ENCODE measurements at places on chromosomes 6 and 20. TPM values are rescaled to one million over a fixed set of nuclear protein-coding genes. Genes with fewer than 3 reads are reported as not detected.

GRCh38 chr20:21092806-21093205 is 13.4 kb downstream of the LINC00237 start:
- no peaks in the 10 kb centered on the region for H3K4me1 ChIP-seq
- H3K27ac ChIP-seq: no peak overlapping the region
- DNase-seq: no peak
- H3K4me3 ChIP-seq: no peak overlapping the region
- H3K36me3 ChIP-seq: no peaks in the 10 kb centered on the region
- peaks cover 27% of the 10 kb centered on the region for H3K27me3 ChIP-seq

The LY6G5B gene
- 0.83 TPM for total RNA-seq

GRCh38 chr6:46269447-46270229 is 98.9 kb upstream of the ENPP5 start:
- H3K27me3 ChIP-seq: no peaks in the 10 kb centered on the region
- no peak overlapping the region for H3K4me3 ChIP-seq
- no peak for DNase-seq
- H3K36me3 ChIP-seq: no peaks in the 10 kb centered on the region
- H3K27ac ChIP-seq: no peak overlapping the region

DNA sequence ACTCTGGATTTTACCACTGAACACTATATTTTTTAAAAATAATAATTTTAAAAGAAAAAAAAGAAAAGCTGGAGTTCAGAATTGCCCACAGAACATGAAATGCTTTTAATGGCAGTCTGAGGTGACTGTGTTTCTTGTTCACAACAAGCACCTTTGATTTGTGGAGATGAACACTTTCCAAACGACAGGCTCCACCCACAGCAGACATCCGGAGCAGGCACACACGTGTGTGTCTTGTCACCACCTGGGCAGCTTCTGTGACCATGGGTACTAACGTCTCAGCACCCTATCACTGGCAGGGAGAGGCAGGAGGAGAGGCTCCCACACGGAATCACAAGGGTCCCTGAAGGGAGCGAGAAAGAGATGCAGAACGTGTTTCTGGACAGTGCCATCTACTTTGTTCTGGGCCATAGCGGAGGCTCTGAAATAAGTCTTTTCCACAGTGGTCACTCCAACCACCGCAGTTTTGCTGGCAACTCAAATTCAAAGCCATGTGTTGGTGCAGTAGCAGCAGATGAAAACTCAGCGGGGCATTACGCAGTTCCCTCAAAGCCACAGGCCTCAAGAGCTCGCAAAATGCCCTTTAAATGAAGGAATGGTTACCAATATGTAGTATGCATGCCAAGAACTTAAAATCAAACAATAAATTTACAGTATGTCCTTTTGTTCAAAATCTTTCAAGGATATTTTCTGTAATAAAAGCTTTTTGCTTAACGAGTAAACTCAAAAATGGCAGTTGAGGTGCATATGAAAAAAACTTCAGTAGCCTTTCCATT is 242.2 kb downstream of the FOXC1 start:
- H3K4me3 ChIP-seq: no peak overlapping the region
- H3K27ac ChIP-seq: no peak overlapping the region
- no peaks in the 10 kb centered on the region for H3K36me3 ChIP-seq
- no peak for DNase-seq

DNA sequence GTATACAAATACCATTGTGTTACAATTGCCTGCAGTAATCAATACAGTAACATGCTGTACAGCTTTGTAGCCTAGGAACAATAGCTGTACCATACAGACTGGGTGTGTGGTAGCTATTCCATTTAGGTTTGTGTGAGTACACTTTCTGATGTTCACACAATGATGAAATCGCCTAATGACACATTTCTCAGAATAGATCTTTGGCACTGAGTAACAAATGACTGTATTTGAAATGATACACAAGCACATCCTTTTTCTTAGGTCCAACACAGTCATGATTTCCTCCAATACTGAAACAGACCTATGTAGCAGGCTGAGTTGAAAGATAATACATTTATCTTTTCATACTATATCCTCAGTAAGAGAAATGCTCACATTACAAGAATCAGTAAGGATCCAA is 13.9 kb downstream of the KHDRBS2 start:
- no peaks in the 10 kb centered on the region for H3K36me3 ChIP-seq
- no peak overlapping the region for H3K27ac ChIP-seq
- no peak overlapping the region for H3K4me3 ChIP-seq
- no peaks in the 10 kb centered on the region for H3K4me1 ChIP-seq

The SGK1 gene
- 86.0 TPM for total RNA-seq

DNA sequence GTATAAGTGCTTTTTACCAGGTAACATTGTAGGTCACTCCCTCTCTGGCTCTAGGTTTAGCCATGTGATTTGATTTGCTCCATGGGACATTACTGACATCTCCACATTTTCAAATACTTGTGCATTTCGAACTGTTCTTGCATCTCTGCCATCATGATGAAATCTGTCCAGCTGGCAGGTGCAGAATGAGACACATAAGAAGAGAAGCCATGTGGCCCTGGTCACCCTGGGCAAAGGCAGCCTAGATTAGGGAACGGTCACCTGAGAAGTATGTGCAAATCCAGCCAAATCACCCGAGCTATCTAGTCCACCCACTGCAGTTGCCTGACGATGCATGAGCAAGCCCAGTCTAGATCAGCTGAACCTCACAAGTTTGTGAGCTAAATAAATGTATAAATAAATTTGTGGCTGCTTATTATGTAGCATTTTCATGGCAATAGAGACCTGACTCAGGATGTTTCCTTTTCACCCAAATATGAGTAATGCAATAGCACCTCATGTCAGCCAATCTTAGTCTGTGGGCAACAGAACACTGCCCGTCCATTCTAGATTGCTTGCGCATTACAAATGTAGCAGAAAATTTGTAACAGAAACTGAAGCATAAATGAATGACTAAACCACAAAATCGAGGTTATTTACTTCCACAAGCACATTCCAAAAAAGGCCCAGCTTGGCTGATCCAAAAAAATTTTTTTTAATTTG is 115.2 kb downstream of the PAK5 start:
- no peaks in the 10 kb centered on the region for H3K27me3 ChIP-seq
- no peaks in the 10 kb centered on the region for H3K4me1 ChIP-seq
- no peak overlapping the region for H3K4me3 ChIP-seq
- no peak overlapping the region for H3K27ac ChIP-seq
- no peaks in the 10 kb centered on the region for H3K36me3 ChIP-seq

DNA sequence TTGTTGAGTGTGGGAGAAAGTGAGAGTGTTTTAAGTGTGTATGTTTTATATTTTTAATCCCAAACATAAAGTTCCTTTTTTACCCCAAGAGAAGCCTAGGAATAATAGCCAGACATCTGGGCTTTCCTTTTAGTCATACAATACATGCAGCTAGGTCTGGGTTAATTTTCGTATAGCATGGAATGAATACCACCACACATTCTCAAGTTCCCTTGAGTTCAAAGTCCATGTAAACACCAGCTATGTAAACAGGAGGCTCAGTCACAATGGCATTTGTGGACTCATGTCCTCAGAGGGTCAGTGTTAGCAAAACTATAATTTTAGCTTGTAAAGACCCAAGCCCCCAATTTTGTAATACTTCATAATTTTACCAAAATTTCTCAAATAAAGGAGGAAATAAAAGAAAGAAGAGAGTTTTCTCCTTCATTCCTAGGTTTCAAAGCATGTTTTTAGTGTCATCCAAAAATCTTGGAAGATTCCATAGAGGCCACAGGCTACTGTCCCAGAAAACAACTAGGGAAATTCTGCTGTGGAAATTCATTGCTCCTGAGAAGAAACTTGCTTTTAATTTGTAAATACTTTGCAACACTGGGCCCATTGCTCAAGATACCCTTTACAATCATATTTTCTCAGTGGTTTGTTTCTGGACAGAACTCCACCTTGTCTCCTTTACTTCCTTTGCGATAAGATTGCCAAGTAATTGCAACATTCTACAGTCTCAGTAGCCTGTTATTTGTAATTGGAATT is 671.2 kb downstream of the COL12A1 start:
- no peaks in the 10 kb centered on the region for H3K36me3 ChIP-seq
- no peak overlapping the region for H3K27ac ChIP-seq
- H3K4me1 ChIP-seq: no peaks in the 10 kb centered on the region
- no peak for DNase-seq
- H3K27me3 ChIP-seq: no peaks in the 10 kb centered on the region

The CGA gene
- total RNA-seq: 0.46 TPM

DNA sequence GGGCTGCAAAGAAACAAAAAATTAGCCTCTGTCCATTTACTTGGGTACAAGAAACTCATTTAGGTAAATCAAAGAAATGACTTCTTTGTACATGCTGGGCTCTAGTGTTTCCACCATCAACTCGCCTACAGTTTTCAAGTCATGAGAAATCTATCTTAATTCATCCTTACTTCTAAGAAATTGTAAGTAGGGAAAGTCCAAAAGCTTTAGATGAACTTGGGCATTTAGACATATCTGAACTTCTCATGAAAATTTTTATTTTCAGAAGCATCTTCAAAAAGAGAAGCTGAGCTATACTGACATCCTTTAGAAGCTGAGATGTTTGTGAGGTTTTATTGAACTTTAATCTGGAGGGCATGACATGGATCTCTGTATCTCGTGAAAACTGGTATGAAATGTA is 117.3 kb downstream of the MYB start:
- no peaks in the 10 kb centered on the region for H3K4me1 ChIP-seq
- no peaks in the 10 kb centered on the region for H3K36me3 ChIP-seq
- no peak for DNase-seq
- no peak overlapping the region for H3K4me3 ChIP-seq

The FILIP1 gene
- total RNA-seq: 3.2 TPM

GRCh38 chr6:156400487-156400886 is 376.7 kb upstream of the ARID1B start:
- no peak overlapping the region for H3K27ac ChIP-seq
- H3K36me3 ChIP-seq: no peaks in the 10 kb centered on the region
- no peaks in the 10 kb centered on the region for H3K4me1 ChIP-seq
- H3K4me3 ChIP-seq: no peak overlapping the region

The VNN1 gene
- 2.5 TPM for total RNA-seq

The MOG gene
- not detected for total RNA-seq

DNA sequence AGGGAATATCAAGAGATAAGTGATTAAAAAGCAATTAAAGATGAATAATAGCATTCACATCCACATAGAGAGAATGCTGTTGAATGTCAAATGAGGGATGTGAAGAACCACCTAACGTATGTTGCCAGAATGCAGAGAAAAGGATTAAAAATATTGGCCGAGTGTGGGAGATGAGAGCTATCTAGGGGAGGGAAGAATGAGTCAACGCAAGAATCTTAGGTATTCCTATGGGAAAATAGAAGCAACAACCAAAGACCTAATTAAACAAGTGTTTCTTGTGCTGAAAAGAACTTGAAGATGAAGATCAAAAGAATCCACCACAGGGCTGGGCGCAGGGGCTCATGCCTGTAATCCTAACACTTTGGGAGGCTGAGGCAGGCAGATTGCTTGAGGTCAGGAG is 12.2 kb upstream of the RSPH3 start:
- no peak overlapping the region for H3K27ac ChIP-seq
- no peaks in the 10 kb centered on the region for H3K4me1 ChIP-seq
- no peak overlapping the region for H3K4me3 ChIP-seq
- H3K27me3 ChIP-seq: no peaks in the 10 kb centered on the region
- no peak for DNase-seq

DNA sequence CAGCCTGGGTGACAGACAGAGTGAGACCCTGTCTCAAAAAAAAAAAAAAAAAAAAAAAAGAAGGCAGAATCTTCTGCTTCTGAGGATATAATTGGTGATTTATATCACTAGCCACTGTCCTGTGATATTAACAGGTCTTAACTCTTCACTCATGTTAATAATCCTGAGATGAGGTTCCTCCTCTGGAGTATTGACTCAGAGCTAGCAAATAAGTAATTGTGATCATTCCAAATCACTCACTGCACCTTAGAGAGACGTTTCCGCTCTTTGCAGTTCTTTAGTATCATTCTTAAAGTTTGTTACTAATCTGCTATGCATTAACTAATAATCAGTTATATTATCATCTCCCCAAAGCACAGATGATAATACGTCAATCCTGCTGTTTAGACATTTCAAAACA is 41.6 kb upstream of the NOX3 start:
- DNase-seq: no peak
- no peaks in the 10 kb centered on the region for H3K27me3 ChIP-seq
- peaks cover 28% of the 10 kb centered on the region for H3K4me1 ChIP-seq

DNA sequence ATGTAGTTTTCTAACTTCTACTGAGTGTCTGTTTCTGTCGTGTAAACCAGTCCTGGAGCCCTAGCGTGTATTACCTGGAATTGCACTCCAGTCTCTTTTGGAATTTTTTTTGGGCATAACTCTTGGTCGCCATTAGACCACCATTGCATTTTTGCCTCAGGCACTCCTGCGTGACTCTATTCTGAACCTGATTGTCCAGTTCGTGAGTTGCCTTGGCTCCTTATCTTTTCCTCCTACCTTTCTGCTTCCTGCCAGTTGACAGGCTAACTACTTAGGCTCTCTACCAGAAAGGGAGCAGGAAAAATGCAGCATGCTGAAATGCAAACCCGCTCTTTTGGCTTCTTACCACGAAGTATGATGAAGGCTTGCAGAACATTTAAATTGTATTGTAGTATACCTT is 490.9 kb upstream of the SOX4 start:
- H3K4me1 ChIP-seq: no peaks in the 10 kb centered on the region
- no peak overlapping the region for H3K4me3 ChIP-seq
- no peaks in the 10 kb centered on the region for H3K36me3 ChIP-seq
- no peaks in the 10 kb centered on the region for H3K27me3 ChIP-seq

DNA sequence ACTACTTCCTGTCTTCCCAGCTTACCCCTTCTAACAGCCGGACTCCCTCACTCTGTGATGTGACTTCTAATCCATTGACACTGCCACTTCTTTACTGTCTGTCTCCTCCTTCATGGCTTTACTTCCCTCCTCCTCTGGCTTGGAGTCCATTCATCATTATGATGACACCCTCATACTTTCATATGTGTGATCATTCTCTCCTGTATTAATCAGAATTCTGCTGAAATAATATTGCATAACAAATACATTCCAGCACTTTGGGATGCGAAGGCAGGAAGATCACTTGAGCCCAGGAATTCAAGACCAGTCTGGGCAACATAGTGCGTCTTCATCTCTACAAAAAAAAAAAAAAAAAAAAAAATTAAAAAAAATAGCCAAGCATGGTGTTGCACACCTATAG is 147.9 kb upstream of the BTBD3 start:
- H3K36me3 ChIP-seq: no peaks in the 10 kb centered on the region
- no peaks in the 10 kb centered on the region for H3K4me1 ChIP-seq
- DNase-seq: no peak
- H3K27me3 ChIP-seq: no peaks in the 10 kb centered on the region

All from adrenal gland (tissue), 19 donors.